GM23338 (cell line): ENCODE measurements at places on chromosomes 1 and 21. TPM values are rescaled to one million over a fixed set of nuclear protein-coding genes. Genes with fewer than 3 reads are reported as not detected.

- DNase-seq: no peak
Observed at GRCh38 chr1:19785660-19786059, 14.1 kb downstream of the TMCO4 start.

DNA sequence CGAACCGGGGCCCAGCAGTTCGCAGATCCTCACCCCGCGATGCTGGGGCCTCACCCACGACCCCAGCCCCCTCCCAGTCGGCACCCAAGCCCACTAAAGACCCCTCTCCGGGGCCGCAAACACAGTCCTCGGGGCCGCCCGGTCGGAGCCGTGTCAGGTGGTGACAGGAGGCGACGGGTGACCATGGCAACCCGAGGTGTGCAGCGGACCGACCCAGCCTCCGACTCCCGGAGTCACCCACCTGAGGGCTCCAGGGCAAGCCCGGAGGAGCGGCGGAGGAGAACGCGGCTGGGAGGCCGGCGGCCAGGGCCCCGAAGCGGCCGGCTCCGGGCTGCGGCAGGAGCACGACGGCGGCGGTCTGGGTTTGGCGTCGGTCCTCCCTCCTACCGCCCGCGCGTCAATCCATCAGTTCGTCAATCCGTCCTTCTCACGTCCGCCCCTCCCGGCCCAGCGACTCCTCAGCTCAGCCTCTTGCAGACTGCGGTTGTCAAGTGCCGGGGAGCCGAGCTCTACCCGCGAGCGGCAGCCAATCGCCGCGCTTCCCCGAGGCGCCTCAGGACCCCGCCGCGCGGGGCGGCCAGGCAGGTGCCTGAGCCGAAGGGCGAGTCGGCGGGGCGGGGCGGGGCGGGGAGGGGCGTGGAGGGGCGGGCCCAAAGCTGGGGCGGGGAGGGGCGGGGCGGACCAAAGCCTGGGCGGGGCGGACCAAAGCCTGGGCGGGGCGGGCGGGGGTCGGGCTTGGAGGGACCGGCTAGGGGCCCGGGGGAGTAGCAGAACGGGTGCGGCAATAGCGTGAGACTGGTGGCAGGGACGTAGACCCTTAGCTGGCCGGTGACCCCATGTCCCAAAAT lies at the start of gene WDR47:
TSS of gene WDR47 (minus strand) at position 482 of the 848 bp plus-strand sequence. CDS start 18,590 bp downstream, outside the sequence.
- DNase-seq: peak; percentile 97

GRCh38 chr1:20511518-20512428 lies 3.8 kb upstream of the MUL1 start:
- DNase-seq: no peak

GRCh38 chr1:113793878-113794834 lies 18.1 kb downstream of the RSBN1 start:
- no peak for DNase-seq

DNA sequence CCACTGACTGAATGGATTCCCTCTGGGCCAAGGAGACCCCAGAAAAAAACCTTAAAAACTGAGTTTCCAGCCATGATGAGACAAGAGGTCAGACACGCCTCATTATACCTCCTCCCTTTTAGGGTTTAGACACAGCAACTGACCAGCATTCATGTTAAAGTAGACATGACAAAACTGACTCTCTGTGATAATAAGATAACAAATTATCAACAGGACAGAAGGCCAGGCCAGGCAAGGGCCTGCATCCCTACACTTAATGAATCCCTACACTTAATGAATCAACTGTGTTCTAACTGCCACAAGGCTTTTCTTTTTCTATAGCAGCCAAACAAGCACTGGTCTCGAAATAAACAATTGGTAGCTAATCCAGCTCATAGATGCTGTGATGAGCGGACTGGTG lies 33.3 kb upstream of the FAM89A start:
- no peak for DNase-seq

GRCh38 chr1:25991937-25992688 lies 5.8 kb downstream of the PAFAH2 start:
- no peak for DNase-seq

DNA sequence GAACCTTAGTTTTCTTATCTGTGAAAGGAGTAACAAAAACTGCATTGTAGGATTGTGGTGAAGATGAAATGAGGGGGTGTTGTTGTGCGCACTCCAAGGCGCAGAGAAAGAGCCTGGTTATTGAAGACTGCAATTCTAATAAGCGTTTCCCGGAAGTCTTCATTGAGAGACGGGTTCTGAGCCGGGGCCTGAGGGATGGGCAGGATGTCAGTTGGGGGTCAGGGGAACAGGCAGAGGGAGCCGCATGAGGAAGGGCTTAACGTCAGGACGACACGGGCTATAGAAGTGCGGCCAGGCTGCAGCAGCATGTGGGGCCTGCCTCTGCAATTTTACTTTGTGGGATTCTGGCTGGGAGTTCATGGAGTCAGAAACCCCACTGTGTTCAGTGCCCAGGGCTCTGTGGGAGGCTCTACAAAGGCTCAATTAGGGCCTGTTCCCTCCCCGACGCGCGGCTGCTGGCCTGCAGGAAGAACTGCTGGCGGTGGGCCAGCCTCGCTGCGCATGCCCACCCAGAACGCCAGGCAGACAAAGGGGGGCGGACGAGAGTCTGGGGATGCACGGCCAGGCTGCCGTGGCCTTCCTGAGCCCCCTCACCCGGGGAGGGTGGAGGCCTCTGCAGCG lies 20.7 kb downstream of the TRIM62 start:
- no peak for DNase-seq

Gene CASP9
- 7.7 and 9.2 TPM in 2 replicates for polyA plus RNA-seq
